ENCODE measurements at places on chromosomes 12 and 14.

DNA sequence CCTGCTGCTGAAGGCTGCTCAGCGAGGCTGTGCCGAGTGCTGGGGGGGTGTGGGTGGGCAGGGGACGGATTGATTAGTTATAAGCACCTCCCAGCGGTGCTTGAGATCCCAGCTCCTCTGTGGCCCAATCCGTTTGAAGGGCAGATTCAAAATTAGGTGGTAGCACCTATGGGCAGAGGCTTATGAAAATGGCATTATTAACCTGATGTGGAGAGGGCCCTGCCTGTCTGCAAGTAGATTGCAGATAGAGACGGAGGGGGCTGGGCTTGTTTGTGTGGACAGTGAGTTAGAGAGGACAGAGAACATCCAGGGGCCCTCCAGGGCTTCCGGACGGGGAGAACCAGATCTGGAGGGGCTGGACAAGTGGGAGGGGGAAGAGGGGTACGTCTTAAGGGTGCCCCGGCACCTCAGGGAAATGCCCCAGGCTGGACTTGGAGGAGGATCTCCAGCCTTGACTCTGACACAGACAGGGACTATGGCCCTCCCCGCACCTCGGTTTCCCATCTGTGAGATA, at the start of gene RTL1:
TSS of gene RTL1 (minus strand) at position 51 of the 514 bp plus-strand sequence. CDS start 18,934 bp downstream, outside the sequence.
- DNase-seq, result no peak

- no peak for DNase-seq
Measured at GRCh38 chr14:65095633-65096205, 6.6 kb downstream of the MAX start.

DNA sequence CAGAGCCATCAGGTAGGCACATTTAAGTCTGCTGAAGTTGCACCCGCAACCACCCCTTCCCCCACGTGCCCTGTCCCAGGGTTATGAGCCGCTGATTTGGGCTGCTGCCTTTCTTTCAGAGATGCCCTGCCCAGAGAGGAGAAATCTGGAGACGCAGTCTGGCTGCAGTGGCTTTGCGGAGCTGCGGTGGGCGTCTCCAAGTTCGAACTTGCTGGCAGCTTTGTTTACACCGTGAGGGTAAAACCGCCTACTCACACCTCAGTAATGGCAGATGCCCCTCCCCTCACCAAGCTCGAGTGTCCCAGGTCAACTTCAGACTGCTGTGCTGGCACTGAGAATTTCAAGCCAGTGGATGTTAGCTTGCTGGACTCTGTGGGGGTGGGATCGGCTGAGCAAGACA, 14.7 kb downstream of the PTCSC3 start:
- DNase-seq, result no peak

DNA sequence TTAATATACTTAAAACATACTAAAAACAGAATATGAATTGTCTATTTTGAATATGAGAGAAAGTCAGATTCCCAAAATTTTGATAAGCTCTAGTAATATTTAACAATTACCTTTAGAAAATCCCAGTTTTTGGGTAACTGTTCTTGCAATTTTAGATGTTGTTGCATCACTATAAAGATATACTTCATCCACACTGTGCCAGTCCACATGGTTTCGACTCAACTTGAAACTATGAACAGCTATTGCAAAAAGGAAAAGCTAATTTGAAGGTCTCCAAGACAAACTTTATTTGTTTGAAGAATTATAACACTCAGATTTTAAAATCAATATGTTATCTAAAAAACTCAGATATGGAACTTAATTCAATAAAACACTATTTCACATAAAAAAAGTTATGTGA, 59.9 kb downstream of the DDHD1 start:
- no peak for DNase-seq

- DNase-seq, result no peak
Measured at GRCh38 chr12:92995258-92995903, 66.3 kb upstream of the EEA1 start.

GRCh38 chr12:58104351-58104755, 163.0 kb downstream of the ATP23 start:
- DNase-seq, result no peak

- DNase-seq, result no peak
Measured at GRCh38 chr12:119432949-119433348, 98.4 kb downstream of the CCDC60 start.

GRCh38 chr14:34718750-34719304, 4.4 kb upstream of the CFL2 start:
- DNase-seq, result no peak

DNA sequence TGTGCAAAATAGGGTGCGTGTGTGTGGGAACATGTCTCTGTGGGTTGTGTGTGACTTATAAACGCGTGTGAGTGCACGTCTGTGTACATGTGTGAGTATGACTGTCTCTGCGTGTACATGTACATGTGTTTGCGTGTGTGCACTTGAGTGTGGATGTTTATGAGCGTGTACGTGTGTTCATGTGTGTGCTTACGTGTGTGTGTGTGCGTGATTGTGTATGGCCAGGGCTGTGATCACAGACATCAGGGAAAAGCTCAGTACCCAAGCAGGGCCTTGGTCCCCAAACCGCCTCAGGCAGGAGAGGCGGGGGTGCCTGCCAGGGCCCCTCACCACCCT, 326.3 kb upstream of the DIO3 start:
- no peak for DNase-seq

DNA sequence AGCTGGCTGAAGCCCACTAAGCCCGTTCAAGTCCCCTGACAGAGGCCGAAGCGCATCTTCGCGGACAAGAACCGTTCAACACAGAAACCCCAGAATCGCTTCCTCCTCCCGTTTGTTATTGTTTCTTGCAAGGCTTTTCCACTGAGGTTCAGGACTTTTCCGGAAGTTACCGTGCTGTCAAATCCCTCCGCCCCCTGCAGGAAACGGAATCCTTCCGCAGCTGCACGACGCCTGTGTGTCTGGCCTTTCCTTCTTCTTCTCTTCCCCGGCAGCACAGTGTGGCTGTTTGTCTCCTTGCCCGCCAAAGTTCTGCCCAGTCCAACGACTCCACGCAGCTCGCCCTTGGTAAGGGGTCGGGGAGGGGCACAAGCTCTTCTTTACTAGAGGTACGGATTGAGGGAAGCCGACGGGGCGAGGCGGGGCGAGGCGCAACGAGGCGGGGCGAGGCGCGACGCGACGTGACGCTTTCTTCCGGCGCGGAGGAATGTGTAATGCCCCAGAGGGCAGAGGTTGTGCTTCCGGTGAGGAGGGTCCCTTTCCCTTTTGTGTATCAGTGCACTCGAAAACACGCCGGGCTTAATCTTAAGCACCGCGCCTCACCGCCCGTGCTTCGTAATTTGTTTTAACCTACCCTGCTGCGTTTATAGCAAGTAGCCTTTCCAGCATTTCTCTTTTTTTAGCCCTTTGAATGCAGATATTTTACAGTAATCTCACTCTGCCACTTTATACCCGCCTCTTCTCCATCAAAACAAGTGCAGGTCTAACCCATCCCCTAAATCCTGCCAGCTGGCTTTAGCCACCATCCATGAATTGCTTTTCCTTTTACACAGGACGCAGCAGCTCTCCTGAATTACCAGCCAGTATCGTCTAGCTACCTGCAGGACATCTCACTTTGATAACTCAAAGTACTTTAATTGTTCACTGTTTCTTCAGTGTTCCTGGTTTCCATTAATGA, at the start of gene KDM5A:
TSS of gene KDM5A (minus strand) at position 179 of the 955 bp plus-strand sequence. CDS start 229 bp downstream, outside the sequence.
- DNase-seq, result no peak

DNA sequence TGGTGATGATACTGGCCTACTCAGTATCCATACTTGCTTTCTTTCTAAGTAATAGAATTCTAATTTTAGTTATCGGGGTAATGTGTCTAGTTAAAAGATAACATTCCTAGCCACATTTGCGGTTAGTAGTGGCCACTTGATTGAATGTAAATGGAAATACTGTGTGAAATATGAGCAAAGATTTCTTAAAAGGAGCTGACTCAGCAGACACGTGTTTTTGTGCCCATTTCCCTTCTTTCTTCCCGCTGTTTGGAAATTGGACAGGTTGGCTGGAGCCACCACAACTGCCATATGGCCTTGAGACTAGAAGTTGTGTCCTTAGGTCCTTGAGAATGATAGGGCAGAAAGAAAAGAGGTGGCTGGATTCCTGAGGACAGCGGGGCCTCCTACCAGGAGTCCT, 19.8 kb upstream of the DCD start:
- no peak for DNase-seq

DNA sequence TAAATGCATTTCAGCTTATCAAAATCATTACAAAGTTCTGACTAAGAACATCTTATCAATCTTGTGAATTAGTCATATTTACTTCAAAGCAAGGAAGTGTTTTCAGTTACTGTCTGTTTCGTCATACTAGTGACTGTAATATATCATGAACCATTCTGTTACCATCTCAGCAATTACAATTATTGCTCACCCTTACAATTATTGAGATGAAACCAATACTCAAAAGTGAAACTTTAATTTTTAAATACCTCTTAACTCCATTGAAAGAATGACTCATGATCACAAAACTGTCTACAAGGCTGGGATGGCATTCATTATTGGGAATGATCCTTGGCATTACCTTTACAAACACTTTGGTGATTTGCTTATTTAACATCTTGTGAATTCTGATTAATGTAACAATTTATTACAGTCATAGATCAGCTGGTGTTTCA, 90.3 kb downstream of the RPS6KA5 start:
- DNase-seq, result no peak

DNA sequence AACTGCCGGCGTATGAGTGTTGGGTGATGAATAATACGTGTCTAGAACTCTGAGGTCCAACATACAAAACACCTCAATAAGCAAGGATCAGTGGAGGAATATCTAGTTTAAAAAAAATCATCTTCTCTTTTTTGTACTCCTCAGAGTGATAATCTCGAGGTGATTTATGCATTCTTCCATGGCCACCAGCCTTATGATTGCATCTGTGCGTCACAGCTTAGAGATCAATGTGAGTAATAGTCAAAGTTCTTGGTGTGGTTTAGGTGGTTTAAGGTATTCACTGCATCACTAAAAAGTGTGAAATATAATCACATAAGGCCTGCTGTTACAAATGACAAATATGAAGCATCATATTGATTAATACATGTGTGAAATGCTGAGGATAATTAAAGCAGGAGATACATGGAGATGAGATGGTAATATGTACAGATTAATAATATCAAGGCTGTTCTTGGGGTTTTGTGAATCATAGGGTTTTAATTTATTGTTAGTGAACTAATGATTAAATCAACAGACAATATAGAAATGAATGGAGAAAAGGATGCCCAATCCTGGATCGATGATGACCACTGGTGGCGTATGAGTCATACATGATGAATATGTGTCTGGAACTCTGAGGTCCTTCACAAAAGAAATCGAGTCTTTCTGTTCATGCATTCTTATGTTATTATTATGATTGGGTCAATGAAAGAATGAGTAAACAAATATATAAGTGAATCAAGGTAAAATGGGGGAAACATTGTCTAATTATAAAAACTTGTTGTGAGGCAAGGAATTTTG, 68.8 kb upstream of the RTL1 start:
- no peak for DNase-seq

DNA sequence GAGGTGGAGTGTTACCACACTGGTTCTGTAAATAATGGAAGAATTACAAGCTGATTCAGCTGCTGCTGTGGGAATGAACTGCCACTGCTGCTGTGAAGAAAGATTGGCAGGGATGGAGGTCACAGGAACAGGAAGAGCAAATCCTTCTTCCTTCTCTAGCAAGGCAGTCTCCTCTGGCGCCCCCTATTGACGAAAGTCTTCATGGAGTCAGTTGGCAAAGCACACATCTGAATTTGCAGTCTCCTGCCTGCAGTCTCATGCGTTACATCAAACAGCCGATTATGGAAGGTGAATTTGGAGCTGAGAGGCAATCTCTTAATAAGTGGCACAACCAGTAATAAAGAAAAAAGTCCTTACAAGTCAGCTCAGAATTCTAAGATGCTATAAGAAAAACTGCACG, 106.0 kb upstream of the TMTC1 start:
- DNase-seq, result no peak

DNA sequence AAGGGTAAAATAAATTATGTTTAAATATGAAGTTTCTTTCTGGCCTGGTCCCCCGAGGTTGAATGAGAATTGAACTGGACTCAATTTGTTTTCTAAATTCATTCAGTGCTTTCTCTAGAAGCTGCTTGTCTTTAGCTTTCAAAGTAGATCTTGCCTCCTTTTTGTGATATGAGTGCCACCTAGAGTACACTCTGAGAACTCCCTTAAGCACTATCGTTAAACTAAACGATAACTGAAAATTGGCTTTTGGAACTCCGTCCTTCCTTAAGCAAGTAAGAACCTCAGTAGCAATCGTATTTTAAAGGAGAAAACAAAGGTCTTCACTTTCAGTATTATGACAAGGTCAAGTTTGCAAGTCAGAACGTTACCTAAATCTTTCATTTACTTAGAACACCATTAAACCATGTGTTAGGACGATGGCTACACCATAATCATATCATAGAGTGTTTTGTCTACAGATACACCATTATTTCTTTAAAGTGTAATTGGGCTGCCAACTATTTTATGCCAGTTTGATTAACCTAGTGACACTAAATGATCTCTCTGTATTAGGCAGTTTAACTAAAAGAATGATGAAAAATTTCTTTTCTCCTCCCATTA, 364.8 kb downstream of the SNAPC1 start:
- no peak for DNase-seq

GRCh38 chr12:102755266-102755665, 161.8 kb downstream of the PAH start:
- no peak for DNase-seq

- no peak for DNase-seq
Measured at GRCh38 chr12:95358111-95359083, 115.6 kb upstream of the METAP2 start.

GRCh38 chr14:75860561-75861160, 121.1 kb downstream of the TGFB3 start:
- DNase-seq, result no peak

- DNase-seq, result no peak
Measured at GRCh38 chr12:64735442-64735841, 23.8 kb downstream of the GNS start.

DNA sequence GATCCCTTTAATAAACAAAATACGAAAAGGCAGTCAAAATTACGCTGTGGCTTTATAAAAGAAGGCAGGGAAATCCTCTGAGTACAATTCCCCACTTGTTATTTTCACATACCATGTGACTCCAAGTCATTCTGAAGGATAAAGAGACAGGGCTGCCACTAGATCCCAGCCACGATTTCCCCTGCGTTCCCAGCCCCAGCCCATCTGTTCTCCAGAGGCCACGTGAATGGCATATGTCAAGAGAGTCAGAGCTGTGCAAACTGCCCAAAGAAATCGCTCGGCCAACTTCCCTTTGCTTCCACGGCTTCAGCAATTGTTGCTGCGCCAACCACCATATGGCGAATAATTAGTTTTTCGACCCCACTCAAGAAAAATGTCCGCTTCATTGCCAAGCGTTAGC, 161.3 kb downstream of the C12orf42 start:
- DNase-seq, result no peak

DNA sequence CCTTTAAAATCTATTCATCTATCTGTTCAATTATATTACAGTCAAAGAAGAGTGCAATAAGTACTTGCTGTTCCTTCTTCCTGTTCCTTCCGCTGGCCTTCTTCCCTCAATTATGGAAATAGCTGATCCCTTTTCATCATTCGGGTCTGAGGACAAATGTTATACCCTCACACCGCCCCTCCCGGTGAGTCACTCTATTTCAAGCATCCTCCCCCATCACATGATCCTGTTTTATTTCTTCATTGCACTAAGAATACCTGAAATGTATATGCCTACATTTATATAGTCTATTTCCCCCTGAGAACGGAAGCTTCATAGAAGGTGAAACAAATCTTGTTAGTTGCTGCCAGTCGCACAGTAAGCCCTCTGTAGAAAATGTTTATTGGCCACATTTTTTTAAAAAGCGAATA, 2.5 kb downstream of the SLC38A1 start:
- DNase-seq, result no peak
